Vagina (tissue), 2 donors: ENCODE measurements at places on chromosomes 4 and X.

GRCh38 chr4:138522366-138522765 lies 280.2 kb upstream of the SLC7A11 start:
- no peak for DNase-seq

DNA sequence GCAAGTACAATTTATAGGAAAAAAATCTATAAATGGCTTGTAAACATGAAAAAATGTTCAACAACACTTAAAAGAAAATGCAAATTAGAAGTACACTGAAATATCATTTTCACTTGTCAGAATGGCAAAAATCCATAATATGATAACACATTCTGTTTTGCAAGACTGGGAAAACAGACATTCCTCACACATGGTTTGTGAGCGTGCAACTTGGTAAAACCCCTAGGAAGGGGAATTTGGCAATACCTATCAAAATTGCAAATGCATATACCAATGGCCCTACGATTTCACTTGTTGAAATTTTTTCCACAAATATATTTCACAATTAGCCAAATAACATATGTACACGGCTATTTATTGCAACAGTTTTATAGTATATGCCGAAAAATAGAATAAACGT lies 31.4 kb downstream of the TBC1D9 start:
- DNase-seq, result no peak

GRCh38 chr4:111610681-111611080 lies 534.6 kb upstream of the FAM241A start:
- DNase-seq, result no peak

DNA sequence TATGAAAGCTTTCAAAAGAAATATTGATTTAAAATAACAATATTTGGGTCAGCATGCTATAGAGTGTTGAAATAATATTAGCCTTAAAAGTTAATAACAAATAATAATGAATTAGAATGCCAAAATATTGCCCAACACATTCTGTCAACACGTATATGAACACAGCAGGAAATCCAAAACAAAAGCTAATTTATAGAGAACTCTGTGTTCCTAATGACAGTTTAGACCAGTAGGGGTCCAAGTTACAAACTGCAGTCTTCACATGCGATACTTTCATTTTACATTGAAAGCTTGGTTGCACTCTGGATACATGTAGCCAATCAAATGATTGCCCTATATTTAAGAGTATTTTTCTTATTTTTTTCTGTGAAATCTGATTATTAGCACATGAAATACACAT lies 274.4 kb downstream of the DCTD start:
- DNase-seq, result no peak

GRCh38 chrX:70132877-70133302 lies 357 bp upstream of the IGBP1 start:
- DNase-seq, result no peak

DNA sequence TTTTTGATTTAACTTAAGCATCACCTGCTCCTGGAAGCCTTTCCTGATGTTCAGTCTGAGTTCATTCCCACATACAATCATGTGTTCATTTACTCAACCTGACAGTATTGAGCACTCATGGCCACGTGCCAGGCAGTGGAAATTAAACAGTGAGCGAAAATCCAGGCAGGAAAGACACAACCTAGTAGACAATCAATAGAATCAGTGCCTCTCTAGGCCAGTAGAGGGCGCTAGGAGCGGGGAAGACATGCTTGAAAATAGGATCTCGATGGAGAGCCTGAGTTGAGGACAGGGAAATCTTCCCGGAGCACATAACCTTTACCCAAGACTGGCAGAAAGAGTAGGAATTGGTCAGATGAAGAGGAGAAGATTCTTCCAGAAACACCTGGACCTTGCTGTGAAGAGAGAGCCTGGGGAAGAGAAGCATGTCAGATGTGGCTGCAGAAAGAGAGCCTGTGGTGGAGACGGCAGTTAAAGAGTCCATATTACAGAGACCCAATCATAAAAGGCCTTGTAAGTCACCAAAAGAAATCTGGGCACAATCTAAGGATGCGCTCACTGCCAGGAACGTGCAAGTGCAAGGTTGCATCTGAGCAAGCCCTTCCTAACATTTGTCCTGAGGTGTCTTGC lies 103.5 kb downstream of the LDB2 start:
- DNase-seq, result no peak

- no peak for DNase-seq
These were observed 88.9 kb downstream of the RASL11B start for GRCh38 chr4:52951016-52951415.

DNA sequence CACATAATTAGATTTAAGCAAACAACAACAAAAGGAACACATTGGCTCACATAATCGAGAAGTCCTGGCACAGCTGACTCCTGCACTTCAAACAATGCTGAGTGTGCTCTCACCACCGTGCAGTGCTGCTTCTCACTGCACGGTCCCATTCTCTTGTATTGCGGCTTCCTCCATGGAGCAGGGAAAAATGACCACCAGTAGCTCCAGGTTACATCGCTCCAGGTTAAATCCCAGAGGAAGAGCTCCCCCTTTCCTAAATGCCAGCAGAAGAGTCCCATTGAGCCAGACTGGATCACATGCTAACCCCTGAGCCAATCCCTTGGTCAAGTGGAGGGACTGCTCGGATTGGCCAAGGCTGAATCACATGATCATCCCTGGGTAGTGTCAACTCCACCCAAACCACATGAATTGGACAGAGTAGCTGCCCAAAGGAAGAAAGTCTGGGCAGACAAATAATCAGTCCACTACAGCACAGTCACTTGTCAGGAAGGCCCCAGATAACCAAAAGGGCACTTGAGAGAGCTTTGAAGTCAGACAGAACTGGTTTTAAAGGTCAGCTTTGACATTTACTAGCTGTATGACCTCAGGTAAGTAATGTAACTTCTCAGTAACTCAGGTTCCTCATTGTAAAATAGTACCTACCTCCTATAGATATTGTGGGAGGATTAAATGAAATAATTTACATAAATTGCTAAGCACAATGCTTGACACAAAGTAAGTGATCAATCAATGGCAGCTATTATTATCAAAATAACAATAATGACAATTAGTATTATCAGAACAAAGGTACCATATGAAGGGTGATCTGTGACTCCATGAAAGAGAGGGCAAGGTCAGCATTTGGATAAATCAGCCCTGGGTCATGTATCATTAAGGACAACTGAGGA lies 14.3 kb downstream of the TEC start:
- DNase-seq, result no peak

DNA sequence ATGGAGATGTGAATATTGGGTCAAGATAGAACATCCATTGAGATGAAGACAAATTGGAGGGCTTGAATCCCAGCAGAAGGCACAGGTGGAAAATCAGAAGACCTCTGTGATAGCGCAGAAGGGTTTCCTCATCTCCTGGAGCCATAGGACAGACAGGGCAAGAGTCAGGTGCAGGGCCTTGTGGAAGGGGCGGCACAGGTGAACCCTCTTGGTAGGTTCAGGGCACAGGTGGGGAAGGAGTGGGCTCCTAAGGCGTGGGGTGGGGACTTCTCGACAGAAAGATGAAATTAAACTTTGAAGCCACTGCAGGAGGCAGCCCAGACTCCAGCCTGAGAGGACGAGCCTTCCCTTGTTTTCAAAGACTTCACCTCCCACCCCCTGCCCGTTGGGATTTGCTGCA lies 9.3 kb upstream of the RGS12 start:
- DNase-seq, result peak; percentile 32

DNA sequence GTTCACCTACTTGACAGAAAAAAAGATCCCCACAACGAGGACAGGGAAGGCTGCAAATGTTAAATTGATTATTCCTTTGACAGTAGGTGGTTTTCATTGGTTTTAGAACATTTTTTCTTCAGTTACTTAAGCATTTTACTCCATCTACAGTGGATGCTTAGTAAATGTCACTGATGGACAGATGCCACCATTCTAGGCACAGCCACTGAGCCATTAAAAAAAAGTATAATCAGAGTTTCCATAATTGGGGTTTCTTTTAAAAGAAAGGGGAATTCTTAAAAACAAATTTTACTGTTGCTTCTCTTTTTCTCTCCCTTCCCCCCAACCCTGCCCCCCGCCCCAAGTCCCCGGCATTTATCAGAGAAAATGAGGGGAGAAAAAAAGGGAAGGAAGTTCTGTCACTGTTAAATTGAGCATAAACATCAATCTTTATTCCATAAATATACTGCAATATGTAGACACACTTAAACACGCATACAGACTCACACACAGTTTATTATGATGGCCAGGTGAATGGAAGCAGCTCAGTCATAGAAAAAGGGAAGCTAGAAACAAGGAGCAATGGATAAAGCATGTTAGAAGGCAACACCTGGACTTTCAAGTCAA lies 79.7 kb upstream of the PRPS2 start:
- no peak for DNase-seq

DNA sequence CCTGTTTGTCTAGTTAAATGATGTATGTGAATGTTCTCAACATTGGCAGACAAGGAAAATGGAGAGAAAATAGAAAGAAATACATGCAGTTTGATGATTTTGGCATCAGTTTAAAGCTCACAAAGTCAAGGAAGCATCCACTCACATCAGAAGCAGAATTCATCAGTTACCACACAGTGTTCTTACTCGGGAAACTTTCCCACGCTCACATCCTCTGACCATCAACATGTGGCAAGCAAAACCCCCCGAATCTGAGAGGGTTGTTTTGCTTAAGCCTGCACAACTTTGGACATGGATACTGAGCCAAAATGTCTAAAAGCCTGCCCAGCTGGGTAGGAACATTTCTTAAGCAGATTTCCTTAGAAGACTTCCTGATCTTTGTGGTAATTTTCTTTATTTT lies 407.6 kb downstream of the ANKRD50 start:
- no peak for DNase-seq

GRCh38 chr4:19940861-19941260 lies 310.8 kb upstream of the SLIT2 start:
- no peak for DNase-seq

GRCh38 chrX:153773741-153774575 lies 6.9 kb upstream of the SRPK3 start:
- DNase-seq, result no peak

DNA sequence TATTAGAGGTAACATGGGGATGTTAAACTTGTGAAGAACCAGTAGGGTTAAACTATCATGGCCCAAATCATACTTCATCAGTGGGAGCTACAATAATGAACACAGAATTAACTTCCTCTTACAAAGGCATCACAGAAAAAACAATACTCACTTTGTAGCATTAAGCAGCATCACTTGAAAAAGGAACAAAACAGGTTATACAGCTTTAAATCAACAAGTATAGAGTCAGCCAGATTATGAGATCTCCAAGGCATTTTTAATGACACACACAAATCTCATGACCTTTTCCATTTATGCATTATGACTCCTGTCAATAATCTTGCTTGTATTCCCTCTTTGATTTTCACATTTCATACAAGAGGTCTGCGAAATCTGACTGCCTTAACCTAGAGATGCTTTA lies 18.3 kb downstream of the FBXL5 start:
- no peak for DNase-seq

GRCh38 chr4:8191136-8191747 lies 7.8 kb upstream of the SH3TC1 start:
- DNase-seq, result no peak

DNA sequence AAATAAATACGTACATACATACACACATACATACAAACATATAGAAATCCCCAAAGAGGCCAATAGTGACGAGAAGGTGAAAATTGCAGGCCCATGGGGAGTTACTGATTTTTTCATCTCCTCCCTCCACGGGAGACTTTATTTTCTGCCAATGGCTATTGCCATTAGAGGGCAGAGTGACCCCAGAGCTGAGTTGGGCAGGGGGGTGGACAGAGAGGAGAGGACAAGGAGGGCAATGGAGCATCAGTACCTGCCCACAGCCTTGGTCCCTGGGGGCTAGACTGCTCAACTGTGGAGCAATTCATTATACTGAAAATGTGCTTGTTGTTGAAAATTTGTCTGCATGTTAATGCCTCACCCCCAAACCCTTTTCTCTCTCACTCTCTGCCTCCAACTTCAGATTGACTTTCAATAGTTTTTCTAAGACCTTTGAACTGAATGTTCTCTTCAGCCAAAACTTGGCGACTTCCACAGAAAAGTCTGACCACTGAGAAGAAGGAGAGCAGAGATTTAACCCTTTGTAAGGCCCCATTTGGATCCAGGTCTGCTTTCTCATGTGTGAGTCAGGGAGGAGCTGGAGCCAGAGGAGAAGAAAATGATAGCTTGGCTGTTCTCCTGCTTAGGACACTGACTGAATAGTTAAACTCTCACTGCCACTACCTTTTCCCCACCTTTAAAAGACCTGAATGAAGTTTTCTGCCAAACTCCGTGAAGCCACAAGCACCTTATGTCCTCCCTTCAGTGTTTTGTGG lies 180.7 kb downstream of the AR start:
- no peak for DNase-seq
